ENCODE measurements at places on chromosomes 3 and 15. TPM values are rescaled to one million over a fixed set of nuclear protein-coding genes. Genes with fewer than 3 reads are reported as not detected.

The GUCA1C gene
- total RNA-seq: not detected

The MFGE8 gene
- 67.0 TPM for total RNA-seq

The ZBTB47 gene
- total RNA-seq: 45.8 TPM

The OSBPL10 gene
- 5.0 TPM for total RNA-seq

The SAXO2 gene
- 0.32 TPM for total RNA-seq

The TM4SF1 gene
- 183 TPM for total RNA-seq
